Hematopoietic multipotent progenitor cell treated with erythropoietin and hydrocortisone succinate and interleukin-3 and kit ligand, for 4 days (in vitro differentiated cells): ENCODE measurements at places on chromosomes 5 and 9.

DNA sequence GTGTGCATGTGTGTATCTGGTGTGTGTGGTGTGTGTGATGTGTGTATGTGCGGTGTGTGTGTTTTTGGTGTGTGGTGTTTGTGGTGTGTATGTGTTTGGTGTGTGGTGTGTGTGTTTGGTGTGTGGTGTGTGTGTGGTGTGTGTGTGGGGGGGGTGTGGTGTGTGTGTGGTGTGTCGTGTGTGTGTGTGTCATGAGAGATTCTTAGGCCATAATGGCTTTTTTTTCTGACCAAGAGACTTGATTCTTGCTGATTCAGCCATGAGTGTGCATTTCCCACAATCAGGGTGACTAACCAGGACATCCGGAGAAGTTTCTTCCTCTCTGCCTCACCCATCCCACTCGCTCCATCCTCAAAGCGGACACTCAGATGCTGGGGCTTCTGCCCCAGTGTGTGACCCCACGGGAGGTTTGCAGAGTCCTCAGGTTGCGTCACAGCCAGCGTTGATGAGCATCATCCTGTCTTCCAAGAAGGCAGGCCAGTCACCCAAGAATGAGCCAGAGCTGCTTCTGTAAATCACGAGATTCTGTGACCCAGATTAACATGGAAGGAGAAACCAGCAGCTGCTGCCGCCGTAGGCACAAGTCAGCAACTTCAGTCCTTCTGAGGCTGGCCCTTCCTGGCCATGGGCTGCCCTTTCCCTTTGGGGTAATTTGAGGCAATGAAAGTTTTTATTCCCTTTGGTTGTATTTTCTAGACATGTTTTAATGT is 12.5 kb upstream of the CTSL start:
- DNase-seq, result peak; percentile 74

- no peak for DNase-seq
Measured at GRCh38 chr5:53318303-53318702, 162.1 kb upstream of the FST start.

- no peak for DNase-seq
Measured at GRCh38 chr9:123028136-123028535, 5.3 kb upstream of the GPR21 start.

DNA sequence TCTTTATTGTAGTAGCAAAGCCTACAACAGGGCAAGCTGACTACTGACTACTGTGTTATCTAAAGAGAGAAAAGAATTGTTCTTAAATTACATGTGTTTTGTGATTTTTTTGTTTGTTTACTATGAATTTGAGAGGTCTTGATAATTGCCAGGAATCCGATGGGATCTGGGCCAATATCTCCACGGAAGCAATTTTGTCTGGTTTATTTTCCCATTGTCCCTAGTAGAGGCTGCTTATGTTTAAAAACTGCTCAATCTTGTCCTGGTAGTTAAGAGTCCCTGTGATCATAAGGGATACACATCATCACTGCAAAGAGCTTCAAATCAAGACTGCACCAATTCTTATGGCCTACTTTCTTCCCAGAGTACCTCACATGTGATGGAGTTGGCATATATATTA is 94.4 kb downstream of the GLDC start:
- no peak for DNase-seq
